Activated CD8-positive, alpha-beta memory T cell treated with anti-CD3 and anti-CD28 coated beads for 4 hours (primary cell): ENCODE measurements at places on chromosomes 1 and 21.

DNA sequence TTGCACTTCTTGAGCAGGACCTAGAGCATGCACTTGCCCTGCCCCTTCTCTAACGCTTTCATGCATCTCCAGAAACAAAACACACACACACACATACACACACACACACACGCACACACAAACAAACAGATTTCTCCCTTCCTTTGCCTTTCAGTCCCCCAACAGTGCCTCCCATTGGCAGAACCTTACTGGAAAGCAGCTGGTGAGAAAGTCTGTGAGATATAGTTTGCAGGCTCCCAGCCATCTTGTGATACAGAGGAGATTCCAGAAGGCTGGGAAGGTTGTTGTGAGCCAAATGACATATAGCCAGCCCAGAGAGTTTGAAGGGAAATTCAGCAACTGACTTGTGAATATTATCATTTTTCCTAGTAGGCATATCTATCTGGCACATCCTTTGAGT, 35.9 kb upstream of the ZRANB2 start:
- no peak for DNase-seq

DNA sequence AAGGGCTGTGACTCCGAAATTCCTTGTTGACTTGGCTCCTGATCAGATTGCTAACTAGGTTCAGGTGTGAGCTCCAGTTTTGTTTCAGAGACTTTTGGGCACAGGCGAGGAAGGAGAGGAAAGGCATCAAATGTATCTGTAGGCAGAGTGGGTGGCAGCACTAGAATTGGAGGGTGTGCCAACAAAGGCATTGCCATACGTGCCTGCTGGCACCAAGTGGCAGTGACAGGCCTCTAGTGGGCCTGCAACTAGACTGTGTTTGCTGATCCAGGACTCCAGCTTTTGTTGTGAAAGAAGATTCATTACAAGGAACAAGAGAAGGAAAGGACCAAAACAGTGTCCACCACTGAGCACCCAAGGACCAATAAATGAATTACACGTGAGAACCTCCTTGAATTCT, 79.5 kb downstream of the TM2D1 start:
- no peak for DNase-seq

GRCh38 chr1:6401673-6402072, 8.1 kb upstream of the ACOT7 start:
- no peak for DNase-seq

DNA sequence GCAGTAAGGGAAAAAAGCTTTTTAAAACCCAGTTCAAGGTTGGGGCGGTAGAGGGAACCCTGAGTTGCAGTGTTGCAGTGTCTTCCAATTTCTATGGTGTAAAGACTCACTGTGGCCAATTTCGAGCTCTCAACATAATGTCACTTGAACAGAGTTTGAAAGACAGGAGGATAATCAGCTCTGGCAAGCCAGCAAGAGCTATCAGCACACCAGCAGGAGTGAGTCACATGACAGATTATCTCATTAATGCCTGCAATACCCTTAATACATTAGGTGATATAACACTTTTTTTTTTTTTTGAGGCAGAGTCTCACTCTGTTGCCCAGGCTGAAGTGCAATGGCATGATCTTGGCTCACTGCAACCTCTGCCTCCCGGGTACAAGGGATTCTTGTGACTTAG, 22.8 kb downstream of the SLC9C2 start:
- DNase-seq, result no peak

DNA sequence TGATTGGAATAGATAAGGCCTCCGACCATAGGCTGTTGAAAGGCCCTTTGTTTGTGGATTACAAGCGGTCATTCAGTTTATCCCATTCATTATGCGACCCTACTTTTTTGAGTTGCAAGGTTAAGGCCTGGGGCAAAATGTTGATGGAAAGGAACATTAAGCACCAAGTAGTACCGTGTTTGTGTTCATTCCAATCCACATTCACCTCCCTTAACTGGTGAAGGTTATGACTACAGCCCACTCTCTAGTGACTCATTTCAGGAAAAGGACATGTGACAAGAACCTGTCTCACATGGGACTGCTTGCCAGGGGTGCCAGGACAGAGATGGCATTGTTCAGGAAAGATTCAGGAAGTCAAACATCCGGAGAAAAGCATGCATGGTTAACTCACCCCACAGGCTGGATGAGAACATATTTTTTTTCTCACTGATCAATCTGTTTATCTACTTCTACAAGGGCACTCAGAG, 81.6 kb downstream of the CD58 start:
- DNase-seq, result no peak

- no peak for DNase-seq
These were observed 62.5 kb downstream of the TRIM33 start for GRCh38 chr1:114448370-114449036.

GRCh38 chr21:15671188-15671587, 58.6 kb upstream of the USP25 start:
- DNase-seq, result no peak

- no peak for DNase-seq
These were observed 13.8 kb downstream of the C1orf116 start for GRCh38 chr1:207018707-207019106.

- DNase-seq, result no peak
These were observed 114.2 kb downstream of the ADGRL4 start for GRCh38 chr1:78892260-78892840.

DNA sequence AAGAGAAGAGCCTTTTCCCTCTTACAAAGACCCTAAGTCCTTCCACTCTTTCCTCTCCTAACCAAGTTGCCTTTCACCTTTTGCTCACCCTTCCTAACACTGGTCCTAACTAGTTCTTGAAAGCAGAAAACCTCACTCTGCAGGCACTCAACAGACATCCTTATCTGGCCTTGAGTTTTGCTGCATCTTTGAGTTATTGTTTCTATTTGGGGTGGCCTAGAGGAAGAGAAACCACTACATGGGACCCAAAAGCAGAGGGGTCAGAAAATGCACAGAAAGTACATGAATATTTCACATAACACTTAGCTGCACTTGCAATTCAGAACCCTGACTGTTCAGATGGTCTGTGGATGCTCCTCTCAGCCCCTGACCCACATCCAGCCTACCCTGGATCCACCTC, 178.3 kb upstream of the SYT6 start:
- no peak for DNase-seq

DNA sequence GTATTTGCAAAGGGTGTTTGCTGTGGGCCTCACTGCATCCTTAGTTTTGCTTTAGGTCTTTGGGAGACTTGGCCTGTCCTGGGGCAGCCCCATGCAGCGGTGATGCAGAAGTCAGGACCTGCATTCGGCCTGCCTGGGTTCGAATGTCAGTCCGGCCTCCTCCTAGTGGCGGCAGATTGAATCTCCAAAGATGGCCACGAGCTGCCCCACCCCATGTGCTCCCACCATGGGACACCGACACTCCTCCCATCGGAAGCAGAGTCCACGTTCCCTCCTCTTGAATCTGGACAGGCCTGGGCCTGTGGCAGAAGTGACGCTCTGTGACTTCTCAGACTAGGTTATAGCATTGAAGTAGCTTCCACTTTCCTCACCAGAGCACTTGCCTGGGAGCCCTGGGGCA, 16.3 kb upstream of the NPPB start:
- no peak for DNase-seq

- no peak for DNase-seq
These were observed 1.8 kb downstream of the TRIM46 start for GRCh38 chr1:155175281-155175926.

GRCh38 chr21:27143476-27143875, 176.6 kb upstream of the ADAMTS5 start:
- no peak for DNase-seq

DNA sequence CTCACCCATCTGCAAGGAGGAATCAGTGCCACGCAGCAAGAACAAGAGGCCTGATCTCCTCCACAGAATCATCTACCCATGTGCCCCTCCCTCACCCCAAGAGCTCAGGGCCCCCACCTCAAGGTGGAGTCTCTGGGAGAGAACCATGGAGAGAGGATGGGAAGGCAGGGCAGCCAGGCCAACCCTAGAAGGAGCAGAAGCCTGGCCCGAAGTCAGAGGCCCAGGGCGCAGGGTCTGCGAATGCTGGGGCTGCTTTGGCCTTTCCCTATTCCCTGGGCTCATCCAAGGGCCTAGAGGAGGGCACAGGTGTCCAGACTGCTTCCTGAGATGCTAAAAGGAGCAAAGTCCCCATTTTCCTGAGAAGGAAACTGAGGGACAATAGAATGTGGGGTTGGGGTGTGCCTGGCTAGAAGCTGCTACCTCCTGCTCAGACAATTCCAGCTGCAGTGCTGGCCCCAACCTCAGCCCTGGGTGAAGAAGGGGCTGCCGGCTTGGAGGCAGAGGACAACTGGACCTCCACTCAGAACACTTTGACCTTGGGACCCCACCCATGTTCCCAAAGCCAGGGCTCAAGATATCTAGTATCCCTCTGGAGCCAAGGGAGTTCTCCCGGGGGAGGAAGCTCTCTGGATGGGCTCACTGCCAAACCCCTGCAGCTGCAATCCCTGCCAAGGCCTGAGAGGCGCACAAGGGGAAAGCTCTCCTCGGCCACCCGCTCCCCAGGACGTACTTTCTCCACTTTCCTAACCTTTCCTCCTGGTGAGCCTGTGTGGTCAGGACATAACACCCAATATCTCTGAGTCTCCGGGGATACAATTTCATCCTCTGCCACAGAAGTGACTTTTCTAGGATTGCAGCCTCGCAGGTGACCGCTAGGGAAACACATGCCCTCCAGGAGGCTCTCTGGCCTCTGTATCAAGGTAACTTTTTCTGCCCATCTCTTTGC, 16.6 kb upstream of the LEMD1 start:
- DNase-seq, result no peak

- no peak for DNase-seq
These were observed 15.8 kb downstream of the HSPG2 start for GRCh38 chr1:21921100-21921875.

DNA sequence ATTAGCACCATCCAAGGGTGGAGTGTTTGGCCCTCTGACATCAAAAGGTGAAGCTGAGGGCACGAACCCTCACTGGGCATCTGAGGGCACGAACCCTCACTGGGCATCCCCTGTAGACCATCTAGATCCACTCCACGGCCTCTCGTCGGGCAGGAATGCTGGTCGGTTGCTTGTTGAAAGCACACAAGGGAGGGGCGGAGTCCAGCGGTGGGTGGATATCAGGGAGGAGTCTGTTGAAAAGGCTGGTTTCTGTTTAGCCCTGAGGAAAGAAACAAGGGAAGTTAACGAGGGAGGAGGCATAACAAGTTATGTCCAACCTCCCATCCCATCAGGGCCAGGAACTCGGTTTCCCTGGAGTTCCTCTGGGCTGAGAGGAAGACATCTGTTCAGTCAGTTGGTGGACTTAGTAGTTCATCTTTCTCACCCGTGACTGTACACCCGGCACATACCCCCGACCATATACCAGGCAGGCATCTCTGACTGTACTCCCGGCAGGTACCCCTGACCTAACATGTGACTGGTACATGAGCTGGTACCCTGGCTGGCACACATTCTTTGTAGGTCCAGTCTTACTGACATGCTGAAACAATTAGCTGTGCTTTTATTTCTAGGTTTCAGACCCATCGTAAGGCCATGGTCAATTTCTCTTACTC, 32.1 kb upstream of the PDE9A start:
- no peak for DNase-seq

GRCh38 chr1:89466307-89466930, 58.2 kb upstream of the LRRC8B start:
- DNase-seq, result no peak

GRCh38 chr1:83511146-83511726, 487.7 kb downstream of the TTLL7 start:
- DNase-seq, result no peak

GRCh38 chr1:204940591-204940990, 69.9 kb downstream of the NFASC start:
- no peak for DNase-seq

- no peak for DNase-seq
These were observed 102.6 kb downstream of the NRIP1 start for GRCh38 chr21:14962217-14962616.

- DNase-seq, result no peak
These were observed 9.1 kb downstream of the TTC39A start for GRCh38 chr1:51320967-51321923.

DNA sequence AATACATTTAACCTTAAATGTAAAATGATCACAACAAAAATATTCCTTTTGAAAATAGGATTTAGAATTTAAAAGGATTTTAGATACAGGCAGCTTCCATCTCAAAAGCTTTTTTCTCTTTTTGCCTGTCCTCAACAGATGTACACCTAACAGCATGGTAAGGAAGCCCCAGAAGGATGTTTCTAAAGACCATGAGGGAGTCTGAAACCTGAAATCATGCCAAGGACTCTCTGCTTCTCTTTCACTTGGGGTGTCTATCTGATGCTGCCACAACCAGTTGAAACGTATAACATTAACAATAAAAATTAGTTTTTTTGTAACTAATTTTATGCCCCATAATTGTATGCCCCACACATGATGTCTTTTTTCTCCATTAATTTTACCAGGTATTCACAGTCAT, 5.4 kb upstream of the ZNF281 start:
- DNase-seq, result no peak

GRCh38 chr1:112833806-112834205, 118.7 kb upstream of the PPM1J start:
- DNase-seq, result no peak

DNA sequence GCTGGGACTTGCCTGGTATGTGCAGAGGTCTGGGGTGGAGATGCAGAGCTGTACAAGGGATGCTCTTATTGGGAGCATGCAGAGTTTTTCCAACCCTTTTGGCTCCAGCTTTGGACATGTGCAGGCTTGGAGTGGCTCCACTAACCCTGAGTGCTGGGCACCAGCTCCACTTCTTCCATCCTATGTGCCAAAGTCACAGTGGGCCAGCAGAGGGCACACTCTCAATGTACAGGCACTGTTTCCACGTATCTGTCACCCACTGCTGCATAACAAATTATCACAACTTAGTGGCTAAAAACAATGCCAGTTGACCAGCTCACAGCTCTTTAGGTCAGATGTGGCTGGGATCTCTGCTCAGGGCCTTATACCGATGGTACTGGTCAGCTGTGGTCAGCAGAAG, 631.8 kb downstream of the AJAP1 start:
- no peak for DNase-seq

GRCh38 chr1:175009532-175009931, 9.8 kb downstream of the CACYBP start:
- DNase-seq, result no peak

DNA sequence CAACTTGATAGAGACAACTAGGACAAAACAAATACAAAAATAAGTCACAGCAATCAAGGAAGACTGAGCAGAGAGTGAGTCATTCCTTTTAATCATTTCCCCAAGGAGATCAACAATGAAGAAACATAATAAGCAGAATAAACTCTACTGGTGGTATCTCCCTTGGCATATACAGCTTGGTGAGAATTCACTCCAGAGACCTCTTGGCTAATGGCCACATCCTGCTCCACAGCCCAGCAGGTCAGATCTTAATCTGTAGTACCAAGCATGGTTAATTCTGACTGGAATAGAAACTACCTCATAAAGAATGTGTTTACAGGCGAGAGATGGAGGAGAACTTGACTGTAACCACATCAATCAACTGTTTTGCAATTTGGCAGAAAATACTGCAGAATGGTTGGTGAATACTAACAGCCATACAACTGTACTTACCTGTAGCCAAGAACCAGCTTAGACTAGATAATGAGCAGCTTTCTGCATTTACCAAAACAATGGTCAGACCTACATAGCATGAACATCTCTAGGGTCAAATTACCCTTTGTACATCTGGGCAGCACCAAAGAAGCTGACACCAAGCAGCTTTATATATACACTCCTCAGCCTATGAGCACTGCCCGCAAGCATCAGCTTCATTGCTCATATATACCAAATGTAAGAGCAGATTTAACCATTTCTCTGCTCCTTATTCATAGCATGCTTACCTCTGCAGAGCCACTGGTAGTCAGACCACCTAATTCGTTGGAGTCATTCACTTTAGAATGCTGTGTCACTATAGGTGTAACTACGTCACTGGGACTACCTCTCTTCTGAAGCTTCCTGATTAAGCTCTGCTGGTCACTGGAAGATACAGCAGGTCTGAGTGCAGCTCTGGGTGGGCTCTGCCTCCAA, 51.0 kb downstream of the KIAA0319L start:
- DNase-seq, result peak; percentile 19
